ENCODE measurements at places on chromosomes 3 and 15. TPM values are rescaled to one million over a fixed set of nuclear protein-coding genes. Genes with fewer than 3 reads are reported as not detected.

ALDH1L1 gene
- total RNA-seq: not detected

MEGF11 gene
- not detected for total RNA-seq

SCAPER gene
- total RNA-seq: 3.6 TPM

ATP8B4 gene
- not detected for total RNA-seq

ATP13A5 gene
- total RNA-seq: not detected

LRRC3B gene
- not detected for total RNA-seq

GNAT1 gene
- total RNA-seq: not detected

CPOX gene
- 62.0 TPM for total RNA-seq

GPR160 gene
- total RNA-seq: 13.0 TPM

TPRG1 gene
- 1.2 TPM for total RNA-seq

VILL gene
- total RNA-seq: 0.44 TPM

PLCB2 gene
- total RNA-seq: 1.3 TPM

HIGD2B gene
- not detected for total RNA-seq

FRMD5 gene
- total RNA-seq: 12.2 TPM

TMEM158 gene
- total RNA-seq: 82.9 TPM

CYP19A1 gene
- not detected for total RNA-seq

ZCWPW2 gene
- not detected for total RNA-seq

CCDC54 gene
- total RNA-seq: not detected

UBAP1L gene
- total RNA-seq: 1.4 TPM

HYAL1 gene
- total RNA-seq: 0.23 TPM

NEDD4 gene
- total RNA-seq: 7.5 TPM

PAQR9 gene
- 0.12 TPM for total RNA-seq

RBP2 gene
- total RNA-seq: not detected

UTS2B gene
- total RNA-seq: not detected

ARHGAP31 gene
- total RNA-seq: 7.8 TPM

OSTN gene
- 0.35 TPM for total RNA-seq

LIPC gene
- total RNA-seq: not detected

P2RY14 gene
- total RNA-seq: not detected

IL12A gene
- 6.5 TPM for total RNA-seq

BBS4 gene
- 18.7 TPM for total RNA-seq

PRSS50 gene
- not detected for total RNA-seq

COX17 gene
- 102 TPM for total RNA-seq

PARP14 gene
- 21.8 TPM for total RNA-seq

RARRES1 gene
- total RNA-seq: not detected

Data from PC-3 (cell line).